ENCODE measurements at places on chromosomes 4 and X.

DNA sequence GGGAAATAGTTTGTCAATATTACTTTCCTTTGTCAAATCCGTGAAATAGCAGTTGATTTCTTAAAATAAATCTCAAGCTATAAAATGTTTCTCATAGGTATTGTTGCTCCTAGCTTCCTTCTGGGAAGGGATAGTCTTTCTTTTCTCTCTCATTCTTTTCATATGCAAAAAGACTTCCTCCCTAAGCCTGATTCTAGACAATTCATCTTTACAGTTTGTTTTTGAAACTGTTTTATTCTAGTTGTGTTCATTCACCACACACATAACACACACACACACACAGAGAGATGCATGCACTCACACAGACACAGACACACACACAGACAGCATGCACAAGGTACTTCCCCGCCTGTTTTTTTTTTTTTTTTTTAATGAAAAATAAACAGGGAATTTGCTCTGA is 18.2 kb downstream of the GLRA3 start:
- DNase-seq: no peak

DNA sequence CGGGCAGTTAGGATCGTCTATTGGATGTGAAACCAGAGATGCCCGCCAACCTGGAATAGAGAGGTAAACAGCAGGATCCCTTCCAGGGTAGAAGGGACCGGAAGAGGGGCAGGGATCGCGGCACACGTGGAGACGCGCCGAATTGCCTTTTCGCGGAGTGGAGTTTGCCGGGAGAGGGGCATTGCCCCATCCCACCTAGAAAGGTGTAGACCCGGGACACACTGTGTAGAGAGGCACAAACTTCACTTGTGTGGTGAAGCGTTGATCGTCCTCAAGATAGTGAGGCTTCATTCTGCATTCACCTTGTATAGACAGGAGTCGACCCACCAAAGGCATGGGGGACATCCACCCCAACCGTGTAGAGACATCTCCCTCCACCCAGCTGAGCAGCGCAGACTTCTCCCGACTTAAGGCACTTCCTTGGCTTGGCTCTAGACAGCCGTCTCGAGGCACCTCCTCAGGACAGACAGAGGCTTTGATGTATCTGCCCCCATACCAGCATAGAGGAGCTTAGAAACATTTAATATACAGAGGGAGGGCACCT is 410 bp downstream of the GNL3L start:
- no peak for DNase-seq

GRCh38 chrX:41692162-41692749 is 3.5 kb downstream of the GPR34 start:
- DNase-seq: peak; percentile 5

DNA sequence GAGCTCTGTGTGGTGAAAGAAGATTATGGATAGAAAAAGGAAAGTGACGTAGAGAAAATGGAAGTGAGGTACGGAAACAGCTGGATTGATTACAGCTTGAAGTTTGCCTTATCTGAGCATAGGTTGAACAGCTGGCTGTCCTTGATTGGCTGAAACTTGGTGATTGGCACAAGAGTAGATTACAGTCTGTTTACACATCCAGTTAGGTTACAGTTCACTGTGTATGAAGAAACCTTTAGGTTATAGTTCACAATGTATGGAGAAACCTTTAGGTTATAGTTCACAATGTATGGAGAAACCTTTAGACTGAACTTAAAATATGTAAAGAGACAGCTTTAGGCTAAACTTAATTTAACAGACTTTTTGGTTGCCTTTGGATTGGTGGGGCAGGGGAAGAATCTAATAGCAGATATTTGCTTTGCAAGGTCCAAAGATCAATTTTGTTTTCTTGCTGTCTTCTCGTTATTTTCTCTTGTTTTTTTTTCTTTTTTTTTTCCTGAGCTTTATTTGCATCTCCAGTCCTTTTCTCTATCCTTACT is 15.6 kb upstream of the ART3 start:
- no peak for DNase-seq

GRCh38 chrX:78950009-78950835 is 5.0 kb downstream of the P2RY10 start:
- no peak for DNase-seq

- no peak for DNase-seq
These were observed 7.3 kb downstream of the FGA start for GRCh38 chr4:154583230-154583629.

DNA sequence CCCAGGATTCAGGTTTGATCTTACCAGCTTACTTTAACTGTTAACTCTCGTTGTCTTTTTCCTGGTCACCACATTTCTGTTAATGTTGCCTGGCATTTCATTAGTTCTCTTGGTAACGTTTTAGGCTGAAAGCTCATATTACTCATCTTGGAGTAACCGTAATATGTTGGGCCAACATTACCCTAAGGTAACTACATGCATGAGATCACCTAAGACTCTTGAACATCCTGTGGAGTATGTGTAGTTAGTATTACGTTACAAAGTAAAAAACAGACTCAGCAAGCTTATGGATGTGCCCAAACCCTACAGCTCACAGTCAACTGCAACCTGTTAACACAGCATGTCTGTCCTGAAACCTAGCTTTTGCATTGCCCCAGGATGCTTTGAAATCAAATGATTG is 203.3 kb upstream of the HS3ST1 start:
- no peak for DNase-seq

DNA sequence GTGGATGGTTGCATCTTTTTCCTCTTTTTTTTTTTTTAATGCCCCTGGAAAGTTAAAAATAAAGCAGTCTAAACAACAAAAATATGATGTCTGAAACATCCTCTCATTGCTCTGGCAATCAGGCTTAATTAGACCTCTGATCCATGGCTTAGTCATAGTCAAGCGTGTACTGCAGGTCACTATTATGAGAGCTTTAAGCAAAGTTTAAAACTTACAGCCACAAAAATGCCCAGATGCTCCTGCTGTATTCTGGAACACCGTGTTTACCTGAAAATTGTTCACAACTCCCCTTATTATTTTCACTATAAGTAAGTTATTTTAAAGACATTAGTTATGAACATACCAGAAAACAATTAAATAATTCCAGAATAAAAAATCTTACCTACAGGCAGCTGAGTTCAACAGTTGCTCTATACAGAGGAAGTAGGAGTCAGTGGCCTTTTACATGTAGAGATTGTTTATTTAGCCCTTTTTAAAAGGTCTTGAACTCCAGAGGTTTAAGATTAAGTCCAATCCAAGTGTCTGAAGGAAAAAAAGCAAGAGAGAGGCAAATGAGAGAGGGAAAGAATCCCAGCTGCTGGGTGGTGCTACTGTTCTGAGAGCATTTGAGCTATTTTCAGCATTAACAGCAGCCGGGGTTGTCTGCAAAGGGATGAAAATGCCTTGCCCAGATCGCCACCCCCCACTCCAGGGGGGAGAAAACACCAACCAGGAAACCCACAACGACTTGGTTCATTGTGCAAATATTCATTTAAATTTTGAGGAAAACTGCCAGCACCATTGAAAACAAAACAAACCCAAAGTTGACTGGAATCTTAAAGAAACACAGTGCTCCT is 36.9 kb downstream of the SORBS2 start:
- DNase-seq: no peak

DNA sequence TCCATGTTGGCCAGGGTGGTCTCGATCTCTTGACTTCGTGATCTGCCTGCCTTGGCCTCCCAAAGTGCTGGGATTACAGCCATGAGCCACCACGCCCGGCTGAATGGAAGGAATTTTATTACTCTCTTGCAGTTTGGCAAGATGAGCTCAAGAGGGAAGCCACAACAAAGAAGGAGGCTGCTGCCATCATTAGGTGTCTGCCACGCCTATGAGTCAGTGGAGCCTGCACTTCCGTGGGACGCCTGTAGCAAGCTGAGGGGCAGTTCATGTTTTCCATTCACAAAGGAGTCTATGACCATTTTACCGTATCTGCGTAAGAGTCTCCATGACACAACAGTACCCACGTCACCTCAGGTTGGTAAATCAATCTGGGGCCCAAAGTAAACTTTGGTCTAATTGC is 51.2 kb upstream of the CHRNA9 start:
- no peak for DNase-seq

DNA sequence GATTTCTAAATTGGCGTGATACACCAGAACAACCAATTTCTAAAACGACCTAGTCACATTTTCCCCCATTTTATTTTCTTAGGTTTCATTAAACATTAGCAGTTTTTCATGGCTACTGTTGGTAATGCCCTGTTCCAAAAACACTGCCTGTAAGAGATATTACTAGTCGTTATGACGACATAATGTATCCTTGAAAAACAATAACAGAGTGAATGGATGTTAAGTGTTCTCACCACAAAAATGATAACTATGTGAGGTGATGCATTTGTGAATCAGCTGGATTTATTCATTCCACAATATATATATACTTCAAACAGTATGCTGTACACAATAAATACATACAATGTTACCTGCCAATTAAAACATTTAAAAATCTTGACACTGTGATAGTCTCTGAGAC is 1147.6 kb upstream of the PCDH10 start:
- no peak for DNase-seq

DNA sequence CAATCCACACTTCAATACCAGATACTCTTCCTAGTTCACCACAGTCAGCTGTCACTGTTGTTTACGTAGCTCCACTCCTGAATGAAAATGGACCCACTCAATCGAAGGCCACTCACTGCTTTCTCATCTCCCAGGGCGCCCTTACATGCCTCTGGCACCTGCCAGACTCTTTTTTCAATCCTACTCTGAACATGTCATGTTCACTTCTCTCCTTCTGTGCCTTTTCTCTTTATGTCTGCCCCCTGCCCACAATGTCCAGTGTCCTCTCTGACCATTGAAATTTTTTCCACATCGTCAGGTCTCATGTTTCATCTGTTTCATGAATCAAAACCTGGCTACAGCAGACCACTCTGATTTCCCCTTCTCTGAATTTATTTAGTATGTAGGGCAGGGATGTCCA is 1.3 kb upstream of the MGAT4D start:
- no peak for DNase-seq

GRCh38 chr4:6472387-6473263 is at the start of gene PPP2R2C:
PPP2R2C (minus strand) TSS chr4:6472614; CDS start chr4:6472229, 385 bp downstream.
- no peak for DNase-seq

DNA sequence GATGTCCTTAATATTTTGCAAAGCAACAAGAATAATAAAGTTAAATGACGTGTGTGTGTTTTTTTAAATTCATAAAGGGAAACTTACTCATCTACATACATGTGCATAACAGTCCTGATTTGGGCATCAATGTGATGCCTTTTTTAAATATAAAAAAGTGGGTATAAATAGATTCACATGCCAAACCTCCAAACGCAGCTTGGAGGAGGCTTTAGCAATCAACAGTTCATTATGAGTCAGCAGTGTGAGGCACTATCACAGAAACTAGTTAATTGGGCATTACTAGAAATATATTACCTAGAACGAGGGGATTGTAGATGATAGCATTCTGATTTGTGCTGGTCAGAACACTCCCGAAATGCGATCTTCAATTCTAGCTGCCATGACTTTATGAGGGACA is 115.1 kb downstream of the HS6ST2 start:
- no peak for DNase-seq

GRCh38 chr4:25993395-25994185 is 79.6 kb downstream of the SMIM20 start:
- DNase-seq: no peak

- DNase-seq: no peak
These were observed 166.2 kb downstream of the WDFY3 start for GRCh38 chr4:84800256-84800655.

DNA sequence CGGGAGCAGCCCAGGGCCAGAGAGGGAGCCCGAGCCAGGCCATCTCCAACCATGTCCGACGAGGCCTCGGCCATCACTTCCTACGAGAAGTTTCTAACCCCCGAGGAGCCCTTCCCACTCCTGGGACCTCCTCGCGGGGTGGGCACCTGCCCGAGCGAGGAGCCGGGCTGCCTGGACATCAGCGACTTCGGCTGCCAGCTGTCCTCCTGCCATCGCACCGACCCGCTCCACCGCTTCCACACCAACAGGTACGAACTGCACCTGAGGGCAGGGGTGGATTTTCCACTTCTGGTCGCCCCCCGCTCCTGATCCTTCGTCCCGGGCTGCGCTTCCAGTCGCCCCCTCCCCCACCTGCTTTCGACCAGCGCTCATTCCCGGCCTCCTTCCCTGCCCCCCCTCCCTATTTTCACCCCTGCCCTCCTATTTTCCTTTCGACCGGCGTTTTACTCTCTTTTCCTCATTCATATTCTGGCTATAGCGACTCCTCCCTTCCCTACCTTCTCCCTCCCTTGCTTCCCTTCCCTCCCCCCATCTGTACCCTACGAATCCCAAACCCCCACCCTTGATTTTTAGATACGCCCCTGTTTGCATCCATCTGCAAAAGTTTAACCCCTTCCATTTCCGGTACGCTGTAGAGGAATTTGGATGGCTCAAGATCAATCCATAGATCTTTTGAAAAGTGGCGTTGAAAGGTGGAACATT is 633 bp downstream of the FAM199X start:
- no peak for DNase-seq

DNA sequence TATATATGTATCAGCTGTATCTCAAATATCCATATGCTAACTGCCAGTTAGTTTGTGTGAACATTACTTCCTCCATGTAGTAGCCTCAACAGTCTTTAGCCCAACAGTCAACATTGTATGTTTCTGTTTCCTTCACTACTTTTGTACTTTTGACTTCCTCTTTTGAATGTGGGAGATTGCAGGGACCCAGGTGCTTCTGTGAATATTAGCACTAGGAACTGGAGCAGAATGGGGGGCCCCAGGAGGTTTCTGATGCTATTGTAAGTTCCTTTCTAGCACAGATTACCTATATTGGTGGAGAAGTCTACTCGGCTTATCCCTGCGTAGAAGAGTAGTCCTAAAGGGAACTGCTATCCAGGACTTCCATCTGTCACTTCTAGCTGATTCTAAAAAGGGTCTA is 2.3 kb downstream of the PLAC8 start:
- DNase-seq: no peak

- DNase-seq: no peak
These were observed 277.7 kb downstream of the ARAP2 start for GRCh38 chr4:35966566-35966965.

- no peak for DNase-seq
These were observed 43.4 kb upstream of the OGT start for GRCh38 chrX:71489540-71489939.

DNA sequence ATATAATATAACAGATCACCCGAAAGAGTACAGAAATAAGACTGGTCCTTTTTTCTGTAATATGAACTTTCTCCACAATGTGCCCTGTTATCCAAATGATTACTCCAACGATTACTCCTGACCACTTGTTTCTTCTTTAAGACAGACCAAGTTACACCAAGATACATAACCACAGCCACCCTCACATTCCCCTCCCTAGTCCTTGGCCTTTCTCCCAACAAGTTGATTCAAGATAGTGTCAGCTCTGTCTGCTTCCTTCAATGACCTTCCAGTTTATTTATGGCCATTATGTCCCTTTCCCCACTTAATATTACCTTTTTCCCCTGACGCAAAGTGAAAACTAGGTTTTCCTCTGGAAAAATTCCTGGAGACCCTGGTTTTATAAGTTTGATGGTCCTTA is 397.2 kb downstream of the FAM47B start:
- DNase-seq: no peak
